ENCODE measurements at places on chromosomes 13 and 19.

DNA sequence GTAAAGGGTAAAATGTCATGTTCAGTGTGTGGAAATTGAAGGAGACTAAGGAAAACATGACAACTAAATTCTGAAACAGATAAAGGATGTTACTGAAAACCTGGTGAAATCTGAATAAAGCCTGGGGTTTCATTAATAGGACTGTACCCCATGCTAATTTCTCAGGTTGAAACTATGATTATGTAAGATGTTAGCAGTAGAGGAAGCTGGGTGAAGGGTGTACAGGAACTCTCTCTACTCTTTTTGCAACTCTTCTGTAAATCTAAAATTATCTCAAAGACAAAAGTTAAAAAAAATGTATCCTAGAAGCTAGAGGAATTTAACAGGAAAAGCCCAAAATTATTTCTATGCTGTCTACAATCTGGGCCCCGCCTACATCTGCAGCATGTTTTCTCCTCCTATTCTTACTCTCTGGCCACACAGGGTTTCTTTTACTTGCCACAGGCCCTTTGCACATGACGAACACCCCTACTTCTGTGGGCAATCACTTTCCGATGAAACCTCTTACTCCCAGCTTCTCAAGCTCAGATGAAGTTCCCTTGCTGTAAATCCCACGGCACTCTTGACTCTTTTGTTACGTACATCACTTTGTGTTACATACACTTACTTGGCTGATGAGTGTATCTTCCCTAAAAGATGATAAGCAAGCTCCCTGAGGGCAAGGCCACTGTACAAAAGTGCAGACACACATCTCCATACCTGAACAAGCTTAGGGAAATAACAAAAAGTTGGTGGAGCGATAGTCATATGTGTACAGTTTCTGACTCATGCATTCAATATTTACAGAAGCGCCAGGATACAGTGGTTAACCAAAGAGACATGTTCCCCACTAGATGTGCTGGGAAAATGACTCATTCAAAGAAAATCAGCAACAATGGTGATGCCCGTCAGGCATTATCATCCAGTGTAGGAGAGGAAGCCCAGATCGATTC, 32.6 kb downstream of the RUBCNL start:
- DNase-seq: no peak

GRCh38 chr13:106372199-106373155, 163.0 kb downstream of the EFNB2 start:
- no peak for DNase-seq

- no peak for DNase-seq
Measured at GRCh38 chr13:41467425-41467945, 10.1 kb downstream of the RGCC start.

DNA sequence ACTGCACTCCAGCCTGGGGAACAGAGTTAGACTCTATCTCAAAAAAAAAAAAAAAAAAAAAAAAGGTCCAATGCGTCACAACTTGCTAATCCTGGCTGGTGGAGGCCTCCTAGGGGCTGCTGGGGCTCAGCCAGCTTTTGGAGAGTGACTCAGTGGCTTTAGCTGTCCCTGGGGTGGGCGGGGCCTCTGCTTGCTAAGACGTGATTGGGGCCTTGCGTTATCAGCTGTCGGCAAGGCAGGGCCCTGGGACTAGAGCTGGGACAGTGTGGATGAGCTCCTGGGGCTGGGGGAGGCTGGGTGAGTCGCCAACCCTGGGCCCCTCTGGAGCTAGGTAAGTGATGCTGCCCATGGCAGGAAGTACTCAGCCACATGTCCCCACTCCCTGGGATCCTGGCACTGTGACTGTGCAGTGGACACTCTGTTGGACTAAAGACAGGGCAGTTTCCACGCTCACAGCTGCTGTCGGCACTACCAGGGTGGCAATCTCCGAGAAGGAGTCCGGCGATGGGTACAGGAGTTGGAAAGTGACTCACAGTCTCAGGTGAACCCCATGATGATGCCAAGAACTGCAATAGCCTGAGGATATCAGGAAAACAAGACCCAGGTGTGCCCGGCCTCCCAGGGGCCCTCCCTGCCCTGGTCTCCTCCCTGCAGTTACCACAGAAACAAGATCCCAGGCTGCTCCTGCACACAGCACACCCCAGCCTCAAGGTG, 32.2 kb downstream of the F2RL3 start:
- no peak for DNase-seq

- no peak for DNase-seq
Measured at GRCh38 chr19:13066226-13066625, 36.4 kb downstream of the LYL1 start.

DNA sequence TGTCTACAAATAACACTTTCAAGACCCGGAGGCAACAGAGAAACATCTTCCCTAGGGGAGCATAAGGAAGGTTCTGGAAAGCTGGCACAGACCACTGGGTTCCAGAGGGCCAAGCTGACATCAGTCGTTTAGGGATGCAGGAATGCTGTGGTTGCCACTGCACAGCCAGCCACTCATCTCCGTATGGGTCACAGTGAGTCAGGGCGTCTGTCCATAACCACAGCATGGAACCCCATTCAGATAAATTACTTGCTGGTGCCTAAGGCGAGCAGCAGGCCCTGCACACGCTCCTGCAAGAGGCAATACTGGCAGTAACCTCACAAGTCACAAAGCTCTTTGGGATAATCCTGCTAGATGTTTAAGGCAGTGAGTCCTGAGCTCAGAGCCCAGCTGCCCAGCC, 140.9 kb upstream of the UBL3 start:
- no peak for DNase-seq

- DNase-seq: no peak
Measured at GRCh38 chr13:59946944-59947343, 216.8 kb downstream of the DIAPH3 start.

DNA sequence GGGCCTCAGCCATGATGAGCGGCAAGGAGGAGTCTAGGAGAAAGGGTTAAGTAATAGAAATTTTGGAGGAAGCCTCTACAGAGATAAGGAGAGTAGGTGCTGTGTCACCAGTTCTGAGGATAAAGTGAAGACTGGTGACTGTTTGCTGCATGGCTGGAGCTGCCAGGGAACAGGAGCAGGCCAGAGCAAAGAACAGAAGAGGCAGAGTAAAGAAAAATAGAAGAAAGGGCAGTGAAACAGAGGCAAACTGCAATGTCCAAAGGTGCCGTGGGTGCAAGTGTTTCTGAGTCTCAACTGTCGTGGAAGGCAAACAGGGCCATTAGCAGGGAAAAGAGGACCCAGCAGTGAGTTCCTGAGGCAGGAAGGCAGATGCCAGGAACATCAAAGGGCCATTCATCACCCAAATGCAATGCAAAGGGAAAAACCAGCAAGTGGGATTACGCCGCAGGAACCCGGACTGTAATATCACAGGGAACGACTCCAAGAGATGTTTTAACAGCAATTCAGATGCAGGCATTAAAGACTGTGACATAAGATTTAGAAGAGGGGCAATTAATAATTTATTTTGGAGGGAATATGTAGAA, 318.3 kb downstream of the FOXO1 start:
- DNase-seq: no peak

DNA sequence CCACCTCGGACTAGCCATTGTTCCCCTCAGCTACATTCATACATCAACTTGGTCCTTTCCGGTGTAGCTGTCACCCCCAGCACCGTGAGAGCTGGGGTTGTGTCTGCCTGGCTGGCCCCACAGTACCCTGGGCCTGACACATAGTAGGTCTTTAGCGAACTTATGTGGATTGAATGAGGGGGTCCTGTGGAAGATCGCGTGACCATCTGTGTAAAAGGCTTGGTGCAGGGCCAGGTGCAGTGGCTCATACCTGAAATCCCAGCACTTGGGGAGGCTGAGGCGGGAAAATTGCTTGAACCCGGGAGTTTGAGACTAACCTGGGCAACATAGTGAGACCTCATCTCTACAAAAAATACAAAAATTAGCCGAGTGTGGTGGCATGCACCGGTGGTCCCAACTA, 2.0 kb downstream of the SMARCA4 start:
- DNase-seq: no peak

- DNase-seq: no peak
Measured at GRCh38 chr13:30274083-30274482, 33.3 kb downstream of the KATNAL1 start.

GRCh38 chr13:110361365-110361911, 54.4 kb downstream of the COL4A2 start:
- DNase-seq: no peak
